NCI-H1105 (cell line): ENCODE measurements at places on chromosomes 2 and 18.

DNA sequence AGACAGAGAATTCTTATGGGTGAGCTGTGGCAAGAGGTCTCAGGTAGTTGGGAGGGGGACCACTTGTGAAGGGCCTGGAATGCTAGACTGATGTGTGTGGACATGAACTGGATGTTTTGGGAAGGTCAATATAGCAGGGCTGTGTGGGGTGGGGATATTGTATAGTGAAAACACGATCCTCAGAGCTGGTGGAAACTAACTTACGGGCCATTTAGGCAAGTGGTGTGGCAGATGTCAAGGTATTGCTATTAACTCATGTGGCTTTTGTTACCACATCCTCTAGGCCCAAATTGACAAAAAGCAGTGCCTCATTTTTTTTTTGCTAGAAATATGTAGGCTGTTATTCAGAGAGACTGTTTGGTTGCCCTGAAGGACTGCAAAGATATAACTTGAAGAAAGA, 8.0 kb upstream of the GALNT1 start:
- no peak for DNase-seq

GRCh38 chr2:172181840-172182239, 79.1 kb upstream of the DLX2 start:
- no peak for DNase-seq

DNA sequence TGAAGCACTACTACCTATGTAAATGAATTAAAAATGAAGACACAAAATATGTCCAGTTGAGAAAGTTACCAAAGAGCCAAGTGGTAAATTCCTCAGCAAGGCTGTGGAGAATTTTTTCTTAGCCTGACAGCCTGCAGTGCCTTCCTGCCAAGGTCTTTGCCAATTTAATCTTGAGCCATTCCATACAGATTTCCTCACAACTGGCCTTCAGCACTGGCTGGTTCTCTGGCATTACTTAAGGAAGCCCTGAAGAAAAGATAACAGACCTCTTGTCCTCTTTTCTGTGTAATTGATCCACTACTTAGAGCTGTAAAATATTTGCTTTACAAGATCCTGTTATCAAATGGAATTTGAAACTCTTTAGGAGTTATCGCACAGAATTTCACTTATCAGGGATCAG, 334.2 kb upstream of the LRRTM1 start:
- no peak for DNase-seq

- peak; percentile 59 for DNase-seq
These were observed at the start of gene TYMS for GRCh38 chr18:657311-658000. TSS of gene TYMS (plus strand) at chr18:657653. CDS start at chr18:657743, 90 bp downstream.

- no peak for DNase-seq
These were observed 82.4 kb upstream of the GATA6 start for GRCh38 chr18:22086973-22087372.

GRCh38 chr2:88666576-88666975, 24.9 kb upstream of the RPIA start:
- DNase-seq: no peak

DNA sequence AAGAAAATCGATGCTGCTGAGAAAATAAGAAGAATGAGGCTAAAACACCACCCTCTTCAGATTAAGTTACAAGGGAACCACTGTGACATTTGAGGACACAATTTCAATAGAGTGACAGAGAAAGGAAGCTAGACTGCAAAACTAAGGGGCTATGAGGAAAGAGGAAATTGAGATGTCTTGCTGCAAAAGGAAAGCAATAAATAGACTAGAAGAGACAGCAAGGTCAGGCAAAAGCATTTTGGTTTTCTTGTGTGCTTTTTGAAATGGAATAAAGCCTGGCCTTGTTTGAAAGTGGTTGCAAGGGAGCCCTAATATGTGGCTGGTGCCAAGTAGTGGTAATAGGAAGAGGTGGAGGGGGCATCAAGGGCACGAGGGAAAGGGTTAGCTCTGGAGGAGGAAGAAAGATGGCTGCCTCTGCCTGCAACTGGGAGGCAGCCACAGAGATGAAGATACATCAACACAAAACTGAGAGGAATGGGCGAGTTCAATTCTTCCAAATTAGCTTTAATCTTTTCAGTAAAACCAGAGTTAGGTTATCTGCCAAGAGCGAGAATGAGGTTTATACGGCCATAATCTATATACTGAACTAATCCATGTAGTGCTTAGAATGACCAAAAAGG, 1.2 kb upstream of the MRO start:
- no peak for DNase-seq

GRCh38 chr2:159614534-159615366, 1.6 kb downstream of the BAZ2B start:
- peak; percentile 66 for DNase-seq

DNA sequence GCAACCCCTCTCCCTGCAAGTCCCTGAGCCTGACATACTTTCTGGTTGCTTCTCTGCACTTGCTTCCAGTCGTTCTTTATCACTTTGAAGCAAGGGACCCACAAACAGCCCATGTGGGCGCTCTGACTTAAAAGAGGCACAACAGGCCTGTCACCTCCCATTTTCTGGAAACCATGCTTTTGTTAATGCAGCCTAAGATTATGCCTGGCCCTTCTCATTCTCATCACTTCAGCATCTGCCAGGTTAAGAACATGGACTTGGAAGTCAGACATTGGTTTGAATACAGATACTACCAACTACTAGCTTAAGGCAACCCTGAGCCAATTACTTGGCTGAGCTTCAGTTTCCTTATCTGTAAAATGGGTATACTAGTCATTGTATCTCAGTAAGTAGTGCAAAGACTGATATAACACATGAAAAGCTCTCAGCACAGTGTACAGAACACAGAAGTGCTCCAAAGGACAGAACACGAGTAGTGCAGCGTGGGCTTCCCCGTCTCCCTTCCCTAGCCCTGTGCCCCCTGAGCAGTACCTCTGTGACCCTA, 141.4 kb downstream of the TNS1 start:
- DNase-seq: no peak

DNA sequence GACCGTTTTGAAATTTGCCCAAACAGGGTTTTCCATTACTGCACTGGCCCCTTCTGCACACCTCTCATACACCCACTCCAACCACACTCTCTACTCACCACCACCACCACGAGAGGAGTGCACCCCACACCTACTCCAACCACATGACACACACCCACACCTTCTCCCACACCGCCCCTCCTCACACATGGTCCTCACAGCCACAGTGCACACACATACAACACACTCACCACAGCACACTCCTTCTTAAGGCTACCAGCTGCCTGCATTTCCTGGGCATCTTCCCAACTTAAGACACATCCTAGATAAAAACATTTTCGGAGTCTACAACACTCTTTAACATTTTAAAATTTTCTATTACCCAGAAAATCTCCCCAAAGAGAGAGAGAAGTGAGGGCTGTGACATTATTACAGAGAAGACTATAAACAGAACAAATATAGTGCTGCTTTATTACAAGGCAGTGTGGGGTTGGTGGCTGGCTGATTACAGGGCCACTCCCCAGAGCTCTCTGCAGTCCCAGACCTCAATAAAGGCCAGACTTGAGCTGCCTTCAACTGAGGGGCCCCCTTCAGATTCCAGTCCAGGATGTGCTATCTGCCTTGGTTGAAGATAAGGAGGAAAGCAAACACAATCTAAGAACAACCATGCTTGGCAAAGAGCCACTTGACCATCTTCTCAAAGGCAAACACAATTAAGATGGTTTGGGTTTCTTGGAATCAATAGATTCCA, 36.1 kb downstream of the NHEJ1 start:
- DNase-seq: no peak

GRCh38 chr18:10896851-10897250, 252.5 kb downstream of the PIEZO2 start:
- no peak for DNase-seq

DNA sequence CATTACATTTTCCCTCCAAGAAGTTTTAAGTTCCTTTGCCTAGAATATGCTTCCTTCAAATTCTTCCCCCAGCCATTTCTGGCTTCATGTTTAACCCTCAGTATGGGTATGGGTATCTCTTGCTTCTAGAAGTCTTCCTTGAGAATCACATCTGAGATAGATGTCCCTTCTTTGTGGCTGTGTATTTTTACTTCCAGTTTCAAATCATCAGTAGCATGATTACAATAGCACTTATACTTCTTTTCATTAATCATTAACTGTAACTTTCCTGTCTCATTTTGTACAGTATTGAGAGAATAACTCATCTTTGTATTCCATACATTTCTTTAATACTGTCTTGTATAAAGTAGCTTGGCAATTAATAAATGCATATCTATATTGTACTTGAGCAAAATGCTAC, 17.3 kb upstream of the PDE1A start:
- no peak for DNase-seq

DNA sequence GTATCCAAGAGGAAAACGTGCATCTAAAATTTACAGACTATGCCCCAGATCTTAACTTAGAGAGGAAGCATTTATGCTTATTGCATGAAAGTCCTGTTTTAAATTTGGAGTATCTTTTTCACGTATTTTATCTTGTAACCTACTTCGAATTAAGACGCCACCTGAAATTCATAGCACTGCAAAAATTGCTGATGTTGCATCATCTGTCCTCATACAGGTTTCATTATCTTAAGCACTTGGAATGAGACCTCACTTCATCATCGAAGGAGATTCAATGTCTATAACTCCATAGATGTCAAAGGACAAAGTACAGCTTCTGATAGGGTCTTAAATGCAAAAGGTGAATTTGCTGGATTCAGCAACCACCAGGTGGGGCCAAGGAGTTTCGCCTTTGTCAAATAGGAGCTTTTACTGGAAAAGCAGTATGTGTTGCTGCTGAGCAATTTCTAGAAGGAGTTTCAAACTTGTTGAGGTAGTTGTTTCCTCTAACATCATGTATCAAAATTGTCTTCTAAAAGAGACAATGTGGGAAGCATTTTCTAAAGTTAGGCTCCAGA, 106.4 kb upstream of the CCDC85A start:
- DNase-seq: no peak

DNA sequence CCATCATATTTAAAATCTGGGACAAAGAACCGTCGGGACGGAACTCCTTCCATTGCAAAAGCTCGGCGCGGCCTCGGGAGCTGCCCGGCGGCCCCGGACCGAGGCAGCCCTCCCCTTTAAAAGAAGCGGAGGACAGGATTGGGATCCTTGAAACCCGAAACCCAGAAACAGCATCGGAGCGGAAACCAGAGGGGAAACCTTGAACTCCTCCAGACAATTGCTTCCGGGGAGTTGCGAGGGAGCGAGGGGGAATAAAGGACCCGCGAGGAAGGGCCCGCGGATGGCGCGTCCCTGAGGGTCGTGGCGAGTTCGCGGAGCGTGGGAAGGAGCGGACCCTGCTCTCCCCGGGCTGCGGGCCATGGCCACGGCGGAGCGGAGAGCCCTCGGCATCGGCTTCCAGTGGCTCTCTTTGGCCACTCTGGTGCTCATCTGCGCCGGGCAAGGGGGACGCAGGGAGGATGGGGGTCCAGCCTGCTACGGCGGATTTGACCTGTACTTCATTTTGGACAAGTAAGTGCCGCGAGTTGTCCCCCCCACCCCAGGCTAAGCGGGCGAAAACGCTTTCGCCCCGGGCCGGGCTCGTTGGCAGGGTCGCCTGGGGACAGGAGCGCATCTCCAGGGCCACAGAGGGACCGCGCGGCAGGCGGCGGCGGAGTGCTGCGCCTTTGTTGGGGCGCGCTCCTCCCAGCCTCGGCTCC, at the start of gene ANTXR1:
ANTXR1 (plus strand) TSS at position 38 of the 698 bp plus-strand sequence; CDS start at position 359, 321 bp downstream.
- DNase-seq: peak; percentile 79

DNA sequence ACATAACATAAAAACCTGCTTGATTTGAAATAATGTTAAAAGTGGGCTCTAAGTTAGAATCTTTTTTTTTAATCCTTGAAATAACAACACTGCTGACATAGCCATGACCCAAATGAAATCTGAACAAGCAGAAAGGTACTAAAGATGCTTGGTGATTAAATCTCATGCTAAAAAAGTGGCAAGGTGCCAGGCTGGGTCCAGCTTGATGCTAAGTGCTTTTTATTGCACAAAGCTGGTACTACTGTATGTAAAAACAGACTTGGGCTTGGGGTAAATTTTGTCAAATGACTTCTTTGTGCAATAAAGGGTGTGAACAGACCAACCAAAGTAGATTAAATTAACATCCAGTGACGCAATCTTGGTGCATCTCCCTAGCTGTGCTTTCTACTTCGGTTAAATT, 13.4 kb downstream of the BCL11A start:
- DNase-seq: no peak

DNA sequence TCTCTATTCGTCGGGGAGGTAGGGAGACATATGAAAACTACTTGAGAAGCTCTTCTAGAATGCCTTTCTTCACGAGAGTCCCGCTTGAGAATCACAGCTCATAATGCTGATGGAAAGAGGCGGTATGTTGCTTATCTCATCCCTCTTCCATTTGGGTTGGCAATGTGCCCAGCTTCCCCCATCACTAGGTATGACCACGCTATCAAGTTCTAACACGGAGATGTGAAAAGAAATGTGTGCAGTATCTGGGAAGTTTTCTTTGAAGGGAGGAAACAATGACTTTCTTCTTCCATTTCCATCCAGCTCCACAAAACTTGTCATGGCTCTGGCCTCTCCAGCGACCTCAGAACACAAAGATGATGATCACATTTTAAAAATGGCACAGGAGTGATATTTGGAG, 742.4 kb downstream of the DCDC2C start:
- DNase-seq: no peak

DNA sequence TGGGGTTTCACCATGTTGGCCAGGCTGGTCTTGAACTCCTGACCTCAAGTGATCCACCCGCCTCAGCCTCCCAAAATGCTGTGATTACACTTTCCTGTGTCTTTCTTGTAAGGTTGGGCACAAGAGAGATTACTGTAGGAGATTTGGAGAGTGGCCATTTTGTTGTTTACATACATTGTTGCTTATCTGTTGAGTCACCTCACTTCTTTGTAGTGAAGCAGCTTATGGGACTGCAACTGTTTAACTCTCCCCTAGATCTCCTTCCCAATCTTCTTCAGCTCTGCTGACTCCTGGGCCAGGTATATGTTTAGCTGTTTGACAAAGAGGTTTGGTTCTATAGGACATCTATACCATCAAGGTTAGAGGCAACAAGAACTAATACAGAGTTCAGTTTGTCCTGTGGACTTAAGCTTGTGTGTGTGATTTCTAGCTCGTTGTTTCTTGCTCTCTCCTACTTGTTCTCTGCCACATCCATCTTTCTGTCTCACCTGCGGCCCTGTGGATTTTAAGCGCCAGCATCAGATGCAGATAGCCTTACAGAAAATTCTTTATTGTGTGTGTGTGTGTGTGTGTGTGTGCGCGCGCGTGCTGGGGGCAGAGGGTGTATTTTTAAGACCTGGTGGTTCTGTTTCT, 95.4 kb downstream of the HAUS1 start:
- DNase-seq: no peak

DNA sequence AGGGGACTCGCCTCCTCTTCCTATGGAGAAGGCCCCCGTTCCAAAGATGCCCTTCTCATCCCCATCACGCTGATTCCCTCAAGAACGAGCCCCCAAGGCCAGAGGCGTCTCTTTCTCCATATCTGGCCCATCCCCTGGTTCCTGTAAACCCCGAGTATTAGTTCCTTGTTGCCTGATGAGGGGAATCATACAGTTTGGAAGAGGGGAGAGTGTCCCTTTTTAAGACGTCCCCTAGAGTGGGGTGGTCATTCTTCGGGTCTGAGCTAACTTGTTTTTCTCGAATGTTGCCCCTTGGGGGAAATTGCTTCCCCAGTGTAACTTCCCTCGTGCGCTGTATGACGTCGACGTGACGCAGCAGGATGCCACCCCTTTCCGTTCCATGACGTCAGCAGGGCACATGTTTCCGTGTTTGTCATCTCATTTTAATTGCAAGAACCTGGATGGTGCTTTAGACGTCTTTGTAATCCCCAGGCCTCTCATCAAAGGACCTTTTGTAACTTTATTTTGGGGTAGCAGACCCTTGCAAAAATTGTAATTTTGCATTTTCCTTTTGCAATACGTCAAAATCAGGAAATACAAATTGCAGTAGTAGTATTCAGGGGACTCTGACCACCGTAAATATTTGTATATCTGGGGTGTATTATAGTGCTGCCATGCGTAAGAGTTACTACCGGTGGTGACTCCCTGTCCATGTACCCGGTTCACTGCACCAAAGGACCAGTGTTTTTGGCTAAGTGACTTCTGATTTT, 569 bp downstream of the BABAM2 start:
- DNase-seq: peak; percentile 5
